ENCODE measurements at places on chromosomes 6 and 20.

DNA sequence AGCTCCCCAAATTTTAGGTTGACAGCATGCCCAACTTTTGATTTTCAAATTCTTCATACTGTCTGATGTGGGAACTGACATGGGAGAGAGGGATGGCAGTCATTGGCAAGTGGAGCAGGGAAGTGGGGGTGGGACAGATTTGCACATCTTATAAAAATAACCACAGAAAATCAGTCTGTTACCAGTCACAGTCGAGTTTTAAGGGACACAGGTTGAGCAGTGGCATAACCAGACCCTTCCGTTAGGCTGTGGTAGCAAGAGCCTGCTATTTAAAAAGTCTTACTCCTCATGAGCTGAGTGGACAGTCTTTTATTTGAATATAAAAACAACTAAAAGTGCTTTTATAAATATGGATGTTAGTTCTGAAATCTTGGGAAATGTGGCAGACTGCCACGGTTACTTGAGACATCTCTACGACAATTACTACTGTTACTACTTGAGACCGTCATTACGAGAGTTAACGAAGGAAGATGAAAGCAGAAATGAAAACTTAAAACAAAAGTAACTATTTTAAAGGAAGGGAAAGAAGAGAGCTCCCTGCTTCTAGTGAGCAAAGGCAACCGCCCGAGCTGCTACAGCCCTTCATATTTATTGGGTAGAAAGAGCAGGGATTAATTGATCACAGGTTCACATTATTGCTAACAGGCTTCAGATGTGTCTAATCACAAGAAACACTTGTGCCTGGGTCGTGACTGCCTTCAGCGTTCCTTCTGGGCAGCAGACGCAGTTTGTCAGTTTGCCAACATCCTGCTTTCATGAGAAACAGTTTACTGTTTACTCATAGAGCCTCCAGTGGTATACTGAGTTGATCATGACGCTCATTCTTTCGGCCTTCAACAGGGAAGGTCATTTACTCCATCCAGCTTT is 71.3 kb downstream of the EFHC1 start:
- DNase-seq = no peak

- DNase-seq = no peak
These were observed 123.3 kb downstream of the QRSL1 start for GRCh38 chr6:106752641-106753040.

- DNase-seq = no peak
These were observed 9.1 kb upstream of the MAP1LC3A start for GRCh38 chr20:34549291-34549928.

DNA sequence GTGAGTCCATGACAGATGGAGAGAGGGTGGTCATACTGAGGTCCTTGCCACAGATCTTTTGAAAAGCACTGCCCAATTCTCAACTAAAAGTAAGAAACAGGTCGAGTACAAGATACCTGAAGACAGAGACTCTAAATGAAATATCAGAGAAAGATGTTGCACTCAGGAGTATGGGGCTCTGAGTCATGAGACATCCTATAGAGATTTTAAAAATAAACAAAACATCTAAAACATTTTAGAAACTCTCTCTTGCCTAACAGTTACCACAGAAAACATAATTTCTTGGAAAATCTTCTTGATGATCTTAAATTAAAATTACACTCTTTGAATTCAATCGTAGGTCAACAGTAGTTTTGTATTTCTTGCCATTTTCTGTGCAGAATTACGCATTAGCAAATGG is 348.9 kb upstream of the MARCKS start:
- DNase-seq = no peak

- peak; percentile 43 for DNase-seq
These were observed 54.7 kb upstream of the SNX9 start for GRCh38 chr6:157768304-157768703.

GRCh38 chr6:149499066-149499465 is 14.3 kb upstream of the ZC3H12D start:
- DNase-seq = no peak

- no peak for DNase-seq
These were observed 4.3 kb upstream of the AKIRIN2 start for GRCh38 chr6:87706187-87706966.

DNA sequence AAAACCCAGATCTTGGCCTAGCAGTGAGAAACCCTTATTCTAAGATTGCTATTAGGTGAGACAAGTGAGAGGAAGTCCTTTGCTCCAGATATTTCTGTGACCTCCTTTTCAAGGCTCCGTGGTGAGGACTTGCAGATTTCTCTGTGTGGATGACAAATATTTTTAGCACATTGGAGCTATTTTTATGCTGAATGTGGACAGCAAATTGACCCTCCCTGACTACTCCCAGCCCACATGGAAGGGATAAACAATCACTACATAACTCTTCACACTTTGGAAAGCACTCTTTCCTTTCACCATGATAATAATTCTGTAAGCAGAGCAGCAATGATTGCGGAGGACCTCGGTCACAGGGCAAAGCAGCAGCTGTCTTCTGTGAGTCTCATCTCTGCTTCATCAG is 88.0 kb upstream of the ADGRF1 start:
- no peak for DNase-seq

GRCh38 chr6:121319112-121319553 is 15.1 kb downstream of the TBC1D32 start:
- DNase-seq = no peak

DNA sequence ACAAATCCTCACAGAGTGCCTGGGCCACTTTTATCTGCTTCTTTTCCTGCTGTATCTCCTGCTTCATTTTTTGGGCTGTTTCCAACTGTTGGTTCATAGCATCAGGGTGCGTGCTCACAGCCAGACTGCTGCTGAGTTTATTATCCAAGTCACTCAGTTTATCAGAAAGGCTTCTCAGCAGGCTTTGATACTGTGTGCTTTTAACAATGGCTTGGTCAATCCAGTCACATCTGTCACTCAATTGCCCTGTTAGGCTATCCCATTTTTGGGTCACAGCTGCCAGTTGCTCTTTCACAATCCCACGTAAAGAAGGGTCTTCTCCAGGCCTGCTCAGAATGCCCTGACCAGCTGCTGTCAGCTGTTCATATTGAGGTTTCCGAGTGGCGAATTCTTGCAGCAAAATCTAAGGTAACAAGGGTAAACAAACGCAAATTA is 87.2 kb downstream of the DST start:
- no peak for DNase-seq

DNA sequence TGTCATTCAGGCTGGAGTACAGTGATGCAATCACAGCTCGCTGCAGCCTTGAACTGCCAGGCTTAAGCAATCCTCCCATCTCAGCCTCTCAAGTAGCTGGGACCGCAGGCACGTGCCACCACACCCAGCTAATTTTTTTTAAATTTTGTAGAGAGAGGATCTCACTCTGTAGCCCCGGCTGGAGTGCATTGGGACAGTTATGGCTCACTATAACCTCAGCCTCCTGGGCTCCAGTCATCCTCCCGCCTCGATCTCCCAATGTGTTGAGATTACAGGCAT is 86.5 kb downstream of the SERAC1 start:
- no peak for DNase-seq

DNA sequence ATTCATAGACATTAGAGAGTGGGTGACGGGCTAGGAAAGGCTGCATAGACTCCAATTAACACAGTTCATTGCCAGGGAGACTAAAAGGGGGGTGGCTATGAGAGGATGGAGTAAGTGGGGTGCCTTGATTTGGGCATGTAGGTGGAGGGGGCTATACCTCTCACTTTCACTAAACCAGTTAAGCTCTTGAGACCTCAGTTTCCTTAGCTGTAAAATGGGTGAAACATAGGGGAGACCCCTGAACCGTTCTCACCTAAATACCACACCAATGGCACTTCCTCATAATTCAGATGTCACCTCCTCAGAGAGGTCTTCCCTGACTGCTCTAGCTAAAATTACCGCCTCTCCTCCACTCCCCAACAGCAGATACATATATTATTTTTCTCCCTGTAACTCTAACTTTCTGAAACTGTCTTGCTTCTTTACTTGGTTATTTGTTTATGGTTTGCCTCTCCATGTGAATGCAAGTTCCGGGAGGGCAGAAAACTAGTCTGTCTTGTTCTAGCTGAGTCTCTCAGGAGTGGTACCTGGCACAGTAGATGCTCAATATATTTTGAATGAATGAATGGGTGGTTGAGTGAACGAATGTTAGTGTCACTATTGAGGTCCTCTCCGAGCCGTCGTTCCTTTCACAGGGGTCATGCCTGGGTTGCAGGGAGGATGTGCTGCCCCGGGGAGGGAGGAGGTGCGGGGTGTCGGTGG is 615 bp upstream of the EYA2 start:
- DNase-seq = no peak

GRCh38 chr6:113392551-113393055 is 464.5 kb upstream of the MARCKS start:
- no peak for DNase-seq

- no peak for DNase-seq
These were observed 123.6 kb upstream of the MMS22L start for GRCh38 chr6:97406633-97407032.

DNA sequence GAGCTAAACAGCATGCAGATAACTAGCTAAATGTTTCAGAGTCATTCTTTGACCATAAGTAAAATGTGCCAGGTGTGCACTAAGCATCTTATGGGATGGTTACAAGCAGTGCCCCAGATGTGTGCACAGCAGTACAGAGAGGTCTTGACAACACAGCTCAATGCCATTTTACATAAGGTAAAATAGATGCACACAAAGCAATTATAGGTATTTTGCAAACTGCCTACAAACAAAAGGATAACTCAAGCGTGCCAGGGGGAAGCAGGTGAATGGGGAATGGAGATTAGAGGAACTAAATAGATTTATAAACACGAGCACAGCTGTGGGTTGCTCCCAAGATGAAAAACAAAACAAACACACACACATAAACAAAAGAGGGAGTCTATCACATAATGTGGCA is 64.8 kb downstream of the SLC2A10 start:
- no peak for DNase-seq

DNA sequence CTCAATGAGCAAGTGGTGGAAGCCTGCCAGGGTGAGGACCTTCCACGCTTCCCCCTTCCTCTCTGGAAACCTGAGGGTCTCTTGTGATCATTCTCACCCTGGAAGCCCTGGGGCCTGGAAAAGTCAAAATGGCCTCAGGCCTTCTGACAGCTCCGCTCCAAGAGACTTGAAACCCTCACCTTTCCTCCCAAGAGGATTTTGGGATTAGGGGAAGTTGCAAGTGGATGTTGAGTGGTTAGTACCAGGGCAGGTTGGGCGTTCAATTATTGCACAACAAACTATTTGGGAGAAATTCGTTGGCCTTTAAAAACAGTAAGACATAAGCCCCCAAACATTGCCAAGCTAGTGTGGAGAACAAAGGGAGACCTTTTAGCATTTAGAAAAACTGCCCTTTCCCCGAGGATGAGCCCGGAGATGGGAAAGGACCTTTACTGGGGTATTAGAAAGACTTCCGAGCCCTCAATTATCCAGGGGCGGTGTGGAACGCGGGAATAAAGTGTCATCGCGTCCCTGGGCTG is 4.7 kb downstream of the NKX2-2 start:
- no peak for DNase-seq
